Epithelial cell of alveolus of lung (primary cell): ENCODE measurements at places on chromosomes 2 and 18. TPM values are rescaled to one million over a fixed set of nuclear protein-coding genes. Genes with fewer than 3 reads are reported as not detected.

The ARHGAP25 gene
- total RNA-seq, result 1.4 and 2.2 TPM in 2 replicates

The LCT gene
- total RNA-seq, result under 0.01 and 0.08 TPM in 2 replicates

The TCF7L1 gene
- 0.78 and 1.4 TPM in 2 replicates for total RNA-seq

The MYO5B gene
- 2.3 TPM in 1 of 2 replicates, not detected in the other for total RNA-seq

The ADCYAP1 gene
- not detected in 2 replicates for total RNA-seq

The IL18RAP gene
- total RNA-seq, result 0.26 and 0.32 TPM in 2 replicates

The ALK gene
- not detected in 2 replicates for total RNA-seq

The IL36A gene
- total RNA-seq, result not detected in 2 replicates

The KCNK3 gene
- total RNA-seq, result 3.9 TPM in 1 of 2 replicates, not detected in the other

The LONRF2 gene
- 0.13 TPM in 1 of 2 replicates, not detected in the other for total RNA-seq

The FHOD3 gene
- total RNA-seq, result 3.0 and 4.9 TPM in 2 replicates
